ENCODE measurements at places on chromosomes 7 and 10.

DNA sequence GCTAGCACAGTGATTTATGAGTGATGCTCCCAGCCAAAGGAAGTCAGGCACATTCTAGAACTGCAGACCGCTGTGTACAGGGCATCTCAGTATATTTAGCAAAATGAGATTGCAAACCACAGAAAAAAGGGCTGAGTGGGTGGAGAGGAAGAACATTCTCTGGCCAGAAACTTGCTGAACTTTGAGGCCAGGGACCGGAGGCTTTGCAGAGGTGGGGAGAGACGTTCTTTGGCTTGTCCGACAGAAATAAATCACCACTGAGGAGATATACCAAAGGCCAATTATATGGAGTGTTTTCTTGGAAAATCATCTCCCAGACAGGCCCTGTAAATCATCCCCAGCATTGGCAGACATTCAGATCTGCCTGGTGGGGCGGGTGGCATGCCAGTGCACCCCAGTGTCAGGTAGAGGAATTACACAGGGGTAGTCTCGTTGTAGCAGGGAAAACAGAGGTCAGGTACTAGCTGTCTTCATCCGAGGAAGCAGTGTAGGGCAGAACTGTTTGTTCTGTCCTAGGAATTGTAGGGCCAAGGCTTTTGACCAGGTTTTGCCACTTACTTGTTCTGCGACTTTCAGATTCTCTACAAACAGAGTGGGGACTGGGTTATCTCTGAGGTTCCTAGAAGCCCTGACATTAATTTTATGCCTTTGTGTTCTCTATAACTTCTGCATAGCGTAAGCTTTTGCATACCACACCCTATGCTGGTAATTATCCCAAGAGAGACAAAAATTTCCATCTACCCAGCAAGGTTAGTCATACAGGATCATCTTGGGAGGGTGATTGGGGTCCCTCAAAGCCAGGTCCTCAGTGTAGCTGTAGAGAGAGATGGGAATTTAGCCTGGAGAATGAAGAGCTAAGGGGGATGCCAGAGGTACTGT lies 655.6 kb downstream of the LRMDA start:
- DNase-seq, result no peak

DNA sequence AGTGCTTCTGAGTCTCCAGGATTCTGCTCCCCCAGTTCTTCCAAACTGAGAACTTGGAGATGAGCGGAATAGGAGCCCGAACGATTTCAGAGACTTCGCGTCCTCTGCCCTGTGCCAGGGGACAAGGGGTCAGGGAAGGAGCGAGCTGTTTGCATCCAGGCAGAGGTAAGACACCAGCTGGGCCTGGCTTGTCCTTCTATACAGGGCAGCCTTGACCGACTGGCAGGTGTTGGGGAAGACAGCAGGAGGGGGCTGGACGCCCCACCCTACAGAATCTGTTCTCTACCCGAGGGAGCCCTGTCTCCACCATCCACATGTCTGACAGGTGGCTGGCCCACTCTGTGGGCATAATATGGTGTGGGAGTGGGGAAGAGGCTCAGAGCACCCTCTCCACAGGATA lies 7.1 kb downstream of the SPOCK2 start:
- DNase-seq, result no peak

DNA sequence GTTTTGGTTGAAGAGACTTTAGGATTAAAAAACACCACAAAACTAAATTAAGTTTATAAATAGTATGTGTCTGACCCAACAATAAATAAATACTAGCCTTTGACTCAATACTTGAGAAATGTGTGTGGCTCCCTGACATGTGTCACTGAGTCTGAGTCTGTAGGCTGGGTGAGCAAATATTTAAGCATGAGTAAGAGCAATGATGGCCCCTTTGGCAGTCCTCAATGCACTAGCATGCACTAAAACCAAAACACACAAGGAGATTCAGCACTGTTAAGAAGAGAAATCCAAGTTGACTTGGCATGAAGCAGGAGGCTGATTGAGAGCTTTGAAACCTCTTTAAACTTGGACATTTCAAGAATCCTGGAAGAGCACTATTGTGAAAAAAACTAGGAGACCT lies 37.1 kb downstream of the CCDC71L start:
- DNase-seq, result no peak

DNA sequence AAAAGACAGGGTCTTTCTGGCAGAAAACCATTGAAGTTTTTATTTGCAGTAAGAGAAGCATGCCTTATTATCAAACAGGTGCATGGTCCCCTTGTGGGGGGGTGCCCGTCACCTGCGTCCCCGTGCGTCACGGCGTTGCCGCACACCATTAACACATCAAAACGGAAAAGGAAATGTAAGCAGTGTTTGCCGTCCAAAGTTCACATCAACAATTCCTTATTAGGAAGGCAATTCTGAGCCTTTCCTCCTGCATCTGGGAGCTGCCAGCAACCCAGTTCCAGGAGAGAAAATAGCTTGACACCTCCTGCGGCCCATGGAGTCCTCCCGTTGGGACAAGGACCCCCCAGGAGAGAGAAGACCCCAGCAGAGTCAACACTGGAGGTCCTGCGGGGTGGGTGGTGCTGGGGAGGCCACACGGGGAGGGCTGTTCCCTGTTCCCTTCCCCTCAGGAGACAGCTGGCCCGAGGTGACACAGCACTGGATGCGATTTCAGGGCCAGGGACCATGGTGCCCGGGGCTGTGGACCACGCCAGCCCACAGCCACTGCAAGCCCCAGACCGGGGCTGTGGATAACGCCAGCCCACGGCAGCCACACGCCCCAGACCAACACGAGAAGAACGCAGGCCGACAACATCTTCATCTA lies 39.5 kb downstream of the DIP2C start:
- peak; percentile 39 for DNase-seq

DNA sequence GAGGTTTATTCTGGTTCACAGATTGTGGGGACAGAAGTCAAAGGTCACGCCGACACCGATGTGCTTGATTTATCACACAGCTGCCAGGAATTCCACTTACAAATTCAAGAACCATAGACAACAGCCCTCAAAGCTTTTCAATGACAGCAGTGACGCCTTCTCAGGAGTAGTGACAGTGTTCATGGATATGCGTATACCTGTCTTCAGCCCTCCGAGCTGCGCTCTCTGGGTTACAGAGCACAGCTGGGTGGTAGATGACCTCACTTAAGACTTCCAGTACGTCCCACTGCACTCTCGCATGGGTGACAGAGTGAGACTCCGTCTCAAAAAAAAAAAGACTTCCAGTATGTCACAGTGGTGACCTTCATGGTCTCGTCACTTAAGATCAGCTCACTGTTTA lies 108.5 kb downstream of the TCERG1L start:
- no peak for DNase-seq

- DNase-seq, result no peak
These were observed 271.2 kb upstream of the IMMP2L start for GRCh38 chr7:111833466-111833865.

DNA sequence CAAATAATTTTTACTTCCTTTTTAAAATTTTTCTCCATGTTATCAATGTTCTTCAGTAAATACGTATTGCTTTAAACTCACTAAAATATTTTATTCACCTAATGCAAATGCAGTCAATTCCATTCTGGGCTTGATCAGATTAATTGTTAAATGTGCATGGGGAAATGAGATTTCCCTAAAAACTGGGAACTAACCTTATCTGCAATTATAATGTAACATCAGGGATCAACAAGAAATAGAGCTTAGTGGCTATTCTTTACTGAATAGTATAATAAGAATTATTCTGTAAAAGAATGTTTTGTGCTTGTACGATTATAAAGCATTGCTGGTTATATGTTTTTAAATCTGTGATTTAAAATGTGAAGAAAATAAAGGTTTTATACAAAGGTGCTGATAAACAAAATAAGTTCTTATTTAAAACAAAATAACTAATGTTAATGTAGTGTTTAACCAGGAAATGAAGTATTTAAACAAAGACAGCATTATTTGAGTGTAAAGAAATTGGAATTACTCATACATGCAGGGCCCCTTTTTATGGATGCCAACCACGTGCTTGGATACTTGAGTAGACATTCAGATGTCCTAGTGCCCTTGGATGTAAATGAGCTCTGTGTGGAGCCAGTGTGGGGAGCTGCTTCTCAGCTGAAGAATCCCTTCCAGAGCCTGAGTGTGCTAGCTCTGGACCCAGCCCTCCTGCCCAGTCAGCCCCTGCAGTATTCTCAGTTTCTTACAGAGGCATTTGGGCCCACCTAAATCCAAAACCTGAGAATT lies 84.2 kb downstream of the REEP3 start:
- no peak for DNase-seq

- no peak for DNase-seq
These were observed 785.9 kb downstream of the GATA3 start for GRCh38 chr10:8840356-8840755.

DNA sequence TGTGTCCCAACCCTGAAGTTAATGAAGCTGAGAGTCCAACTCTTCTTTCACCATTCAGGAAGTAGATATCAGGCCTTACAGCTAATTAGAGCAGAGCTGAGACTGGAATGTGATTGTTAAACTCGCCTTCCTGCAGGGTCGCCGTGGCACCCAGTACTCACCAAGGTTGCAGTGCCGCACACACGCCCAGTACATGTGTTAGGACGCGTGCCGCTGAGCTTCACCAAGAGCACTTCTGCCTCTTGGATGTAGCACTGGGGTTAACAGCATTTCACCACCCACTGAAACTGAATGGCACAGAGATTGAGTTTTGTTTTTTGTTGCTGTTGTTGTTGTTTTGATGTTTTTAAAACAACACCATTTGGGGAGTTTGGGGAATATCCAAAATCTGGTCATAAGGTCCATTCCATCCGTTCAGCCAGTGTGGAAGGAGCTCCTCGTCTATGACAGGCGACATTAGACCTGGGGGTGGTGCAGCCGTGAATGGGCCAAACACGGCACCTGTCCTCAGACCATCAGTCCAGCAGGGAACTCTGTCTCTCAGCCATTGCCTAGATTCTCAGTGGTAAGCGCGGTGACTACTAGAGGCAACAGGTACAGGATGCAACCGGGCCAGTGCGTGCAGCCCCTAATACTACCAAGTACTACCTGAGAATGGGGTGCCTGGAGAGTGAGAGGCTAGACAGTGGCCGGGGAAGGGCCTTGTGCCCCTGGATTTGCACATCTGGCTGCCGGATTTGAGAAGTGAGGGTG lies 21.9 kb downstream of the WIPI2 start:
- no peak for DNase-seq

DNA sequence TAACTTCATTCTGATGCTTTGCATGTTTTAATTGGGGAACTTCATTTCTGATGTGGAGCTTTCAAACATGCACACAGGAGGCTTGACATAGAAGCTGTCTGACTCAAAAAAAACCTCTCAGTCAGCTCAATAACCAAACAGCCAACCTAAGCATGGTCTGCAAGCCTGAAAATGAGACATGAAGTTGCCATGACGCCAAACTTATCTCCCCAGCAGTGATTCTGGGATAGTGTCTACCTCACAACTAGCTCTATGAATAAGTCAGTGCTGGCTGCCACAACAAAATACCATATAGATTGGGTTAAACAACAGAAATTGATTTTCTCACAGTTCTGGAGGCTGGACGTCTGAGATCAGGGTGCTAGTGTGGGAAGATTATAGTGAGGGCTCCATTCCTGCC lies 244.2 kb downstream of the CCDC3 start:
- DNase-seq, result no peak

DNA sequence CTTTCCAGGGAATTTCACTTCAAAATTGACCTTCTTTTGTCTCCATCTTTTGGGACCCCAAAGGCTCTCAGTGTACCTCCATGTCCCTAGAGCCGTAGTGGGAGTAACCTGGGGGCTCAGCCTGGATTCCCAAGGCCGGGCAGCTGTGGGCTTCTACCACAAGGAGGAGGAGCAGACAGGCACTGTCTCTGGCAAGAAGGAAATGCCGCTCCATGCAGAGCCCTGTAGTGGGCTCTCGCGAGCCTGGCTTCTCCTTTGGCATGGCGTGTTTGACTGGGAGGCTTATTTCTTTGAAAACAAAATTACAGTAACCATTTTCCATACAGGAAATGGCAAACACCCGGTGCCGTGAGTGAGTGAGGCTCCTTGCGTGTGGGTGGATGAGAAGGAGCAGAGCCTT lies 76.8 kb upstream of the FAM180A start:
- no peak for DNase-seq

DNA sequence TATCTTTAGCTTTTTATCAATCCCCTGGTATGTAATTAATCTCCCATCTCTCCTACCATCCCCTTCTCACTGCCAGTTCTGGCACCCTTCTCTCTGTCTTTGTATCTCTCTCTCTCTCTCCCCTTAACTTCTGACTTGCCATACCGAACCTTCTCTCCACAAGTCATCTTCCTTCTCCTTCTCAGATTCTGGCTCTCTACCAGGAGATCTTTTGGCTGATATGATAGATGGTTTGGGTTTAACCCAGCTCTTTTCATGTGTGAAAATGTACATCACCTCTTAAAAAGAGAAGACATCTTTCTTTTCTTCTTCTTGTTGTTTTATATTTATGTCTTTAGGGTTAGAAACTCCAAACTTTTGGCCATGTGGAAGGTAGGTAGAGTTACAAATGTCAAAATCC lies 196.7 kb downstream of the HGF start:
- DNase-seq, result no peak

GRCh38 chr10:91043173-91043910 lies 122.5 kb upstream of the ANKRD1 start:
- DNase-seq, result no peak

GRCh38 chr7:45178241-45179225 lies 20.9 kb downstream of the RAMP3 start:
- no peak for DNase-seq

DNA sequence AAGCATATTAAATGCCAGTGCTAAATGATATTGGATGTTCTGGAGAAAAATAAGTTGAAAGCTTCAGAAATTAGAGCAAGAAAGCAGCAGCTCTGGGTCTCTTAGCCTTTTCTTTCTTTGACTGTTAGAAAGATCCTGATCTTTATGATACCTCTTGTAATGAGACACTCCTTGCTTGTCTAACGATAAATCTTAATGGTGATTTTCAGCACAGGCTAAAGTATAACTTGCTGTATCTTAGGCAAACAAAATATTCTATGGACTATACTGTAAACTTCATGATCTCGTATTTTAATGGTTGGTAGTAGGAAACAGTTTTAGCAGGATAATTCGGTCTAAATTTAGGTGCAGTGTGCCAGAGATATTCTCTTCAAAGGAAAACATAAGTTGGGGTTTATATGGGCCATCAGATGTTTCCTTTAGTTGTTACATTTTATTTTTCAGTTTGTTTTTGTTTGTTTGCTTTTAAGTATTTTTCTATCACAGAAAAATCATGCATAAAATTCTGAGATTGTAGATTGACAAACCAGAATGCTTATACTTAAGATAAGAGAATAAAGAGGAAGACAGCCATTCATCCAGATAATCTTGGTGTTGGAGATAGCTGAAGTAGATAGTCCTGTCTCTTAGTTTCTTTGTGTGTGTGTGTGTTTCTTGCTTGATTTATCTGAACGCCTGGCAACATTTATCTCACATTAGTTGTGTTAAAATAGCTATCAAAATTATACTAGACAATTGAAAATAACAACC lies 4.7 kb downstream of the CASD1 start:
- no peak for DNase-seq

DNA sequence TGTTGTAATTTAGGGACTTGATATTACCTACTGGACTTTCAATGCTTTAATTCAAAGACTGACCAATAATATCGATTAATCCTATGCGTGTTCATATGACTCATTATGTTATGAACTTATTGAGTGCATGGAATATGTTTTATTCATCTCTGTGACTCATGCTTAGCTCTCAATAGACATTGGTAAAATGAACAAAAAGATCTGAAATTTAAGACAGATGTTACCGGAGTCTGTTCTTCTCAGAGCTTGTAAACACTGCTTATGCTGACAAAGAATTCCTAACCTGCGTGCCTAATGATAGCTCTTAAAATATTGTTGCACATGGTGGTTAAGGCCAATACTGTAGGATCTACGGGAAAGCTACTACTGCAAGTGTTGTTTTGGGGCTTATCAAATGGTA lies 131.5 kb upstream of the ACBD5 start:
- no peak for DNase-seq
